Stimulated activated CD8-positive, alpha-beta memory T cell treated with anti-CD3 and anti-CD28 coated beads, Interleukin-7, amount 100 ng/mL, for 1 hour (primary cell): ENCODE measurements at places on chromosomes 3 and 15.

DNA sequence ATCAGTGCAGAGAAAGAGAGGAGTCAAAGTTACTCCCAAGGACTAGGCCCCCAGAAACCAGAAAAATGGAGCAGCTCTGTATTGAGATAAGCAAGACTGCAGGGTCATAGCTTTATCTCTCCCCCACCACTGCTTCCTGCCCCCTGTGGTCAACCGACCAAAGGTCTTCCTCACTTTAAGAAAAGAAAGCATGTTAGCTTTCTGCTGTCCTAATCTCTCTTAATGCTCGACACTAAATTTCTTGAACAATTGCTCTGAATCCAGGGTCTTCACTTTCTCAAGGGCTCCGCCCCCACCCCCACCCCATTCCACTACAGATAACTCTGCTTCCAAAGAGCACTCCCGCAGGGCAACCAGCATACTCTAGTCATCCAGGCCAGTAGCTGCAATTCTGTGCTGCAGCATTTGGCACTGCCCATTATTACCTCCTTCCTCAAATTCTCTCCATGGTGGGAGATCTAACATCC, 31.9 kb downstream of the TNIK start:
- DNase-seq, result no peak

DNA sequence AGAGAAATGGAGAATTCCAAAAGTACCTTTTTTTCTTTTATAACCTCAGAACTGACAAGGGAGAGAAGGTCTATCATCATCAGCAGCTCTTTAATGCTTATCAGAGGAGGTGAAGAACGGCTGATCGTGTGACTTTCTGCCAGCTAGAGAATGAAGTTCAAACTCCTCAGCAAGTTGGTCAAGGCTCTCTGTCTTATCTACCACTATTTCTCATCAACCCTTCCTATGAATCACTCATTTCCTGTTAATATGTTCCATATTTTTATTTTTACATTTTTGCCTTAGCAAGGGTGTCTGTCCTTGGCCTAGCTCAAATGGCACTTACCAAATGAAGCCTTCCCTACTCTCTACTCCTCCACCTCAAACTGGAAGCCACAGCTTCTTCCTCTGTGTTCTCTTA, 73.1 kb upstream of the TSPAN3 start:
- no peak for DNase-seq

DNA sequence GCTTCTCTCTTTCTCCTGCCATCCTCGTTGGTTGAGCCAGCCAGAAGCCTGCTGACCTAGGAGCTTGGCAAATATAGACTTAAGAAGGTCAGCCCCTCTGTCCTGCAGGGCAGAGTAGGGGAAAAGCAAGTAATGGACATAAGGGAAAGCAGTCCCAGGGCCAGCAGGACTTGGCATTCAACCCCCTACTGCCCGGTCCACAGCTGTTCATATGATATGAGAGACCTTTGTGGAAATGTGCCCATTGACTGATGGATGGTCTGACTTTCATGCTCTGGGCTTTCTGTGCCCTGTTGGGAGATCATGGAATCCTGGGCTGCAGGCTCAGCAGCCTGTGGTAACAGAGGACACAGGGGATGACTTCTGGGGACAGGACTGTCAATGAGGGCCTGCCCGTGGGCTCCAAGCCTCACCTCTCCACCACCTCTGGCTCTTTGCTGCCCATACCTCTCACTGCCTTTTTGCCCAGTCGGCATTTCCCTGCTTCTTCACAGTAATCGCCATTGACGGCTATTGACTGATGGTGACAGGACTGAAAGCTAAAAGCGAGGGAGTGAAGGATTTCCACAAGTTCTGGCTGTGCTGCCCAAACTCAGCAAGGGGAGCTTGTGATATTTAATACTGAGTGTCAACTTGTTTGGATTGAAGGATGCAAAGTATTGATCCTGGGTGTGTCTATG, 60.0 kb upstream of the NMNAT3 start:
- DNase-seq, result no peak

DNA sequence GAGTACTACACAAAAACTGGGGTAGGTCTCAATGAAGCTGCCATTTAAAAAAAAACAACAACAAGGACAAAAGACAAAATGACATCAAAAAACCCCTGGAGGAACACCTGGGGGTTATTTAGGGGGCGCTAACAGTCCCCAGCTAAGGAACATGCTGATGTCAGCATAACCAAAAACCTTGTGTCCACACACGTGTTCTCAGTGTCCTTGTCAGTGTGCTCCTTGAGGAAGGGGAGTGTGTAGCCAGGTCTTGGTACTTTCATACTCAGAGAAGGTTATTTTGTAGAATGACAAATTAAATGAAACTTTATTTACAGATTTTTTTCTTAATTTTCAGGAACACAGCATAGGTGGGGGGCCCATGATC, 31.2 kb upstream of the CLRN1 start:
- DNase-seq, result no peak

DNA sequence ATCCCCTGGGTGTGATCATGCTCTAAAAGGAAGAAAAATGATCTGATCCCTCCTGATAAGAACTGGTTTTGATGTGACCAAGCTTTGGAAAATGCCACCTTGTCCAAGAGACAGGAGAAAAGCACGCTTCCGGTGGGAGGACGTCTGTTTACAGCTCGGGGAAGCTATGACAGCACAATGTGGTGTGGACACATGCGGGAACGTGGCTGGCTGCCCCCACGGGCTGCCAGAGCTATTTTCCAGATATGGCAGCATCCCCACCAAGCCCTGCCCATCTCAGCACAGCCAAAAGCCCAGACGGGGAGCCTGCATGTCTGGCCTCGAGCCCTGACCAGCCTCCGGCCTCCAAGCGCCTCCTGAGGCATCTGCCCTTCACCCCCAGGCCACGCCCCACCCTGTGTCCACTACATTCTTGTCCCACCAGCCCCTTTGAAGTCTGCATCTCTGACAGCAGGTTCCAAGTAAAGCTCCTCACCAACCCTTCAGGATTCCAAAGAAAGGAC, 63.2 kb upstream of the HRH1 start:
- DNase-seq, result no peak

DNA sequence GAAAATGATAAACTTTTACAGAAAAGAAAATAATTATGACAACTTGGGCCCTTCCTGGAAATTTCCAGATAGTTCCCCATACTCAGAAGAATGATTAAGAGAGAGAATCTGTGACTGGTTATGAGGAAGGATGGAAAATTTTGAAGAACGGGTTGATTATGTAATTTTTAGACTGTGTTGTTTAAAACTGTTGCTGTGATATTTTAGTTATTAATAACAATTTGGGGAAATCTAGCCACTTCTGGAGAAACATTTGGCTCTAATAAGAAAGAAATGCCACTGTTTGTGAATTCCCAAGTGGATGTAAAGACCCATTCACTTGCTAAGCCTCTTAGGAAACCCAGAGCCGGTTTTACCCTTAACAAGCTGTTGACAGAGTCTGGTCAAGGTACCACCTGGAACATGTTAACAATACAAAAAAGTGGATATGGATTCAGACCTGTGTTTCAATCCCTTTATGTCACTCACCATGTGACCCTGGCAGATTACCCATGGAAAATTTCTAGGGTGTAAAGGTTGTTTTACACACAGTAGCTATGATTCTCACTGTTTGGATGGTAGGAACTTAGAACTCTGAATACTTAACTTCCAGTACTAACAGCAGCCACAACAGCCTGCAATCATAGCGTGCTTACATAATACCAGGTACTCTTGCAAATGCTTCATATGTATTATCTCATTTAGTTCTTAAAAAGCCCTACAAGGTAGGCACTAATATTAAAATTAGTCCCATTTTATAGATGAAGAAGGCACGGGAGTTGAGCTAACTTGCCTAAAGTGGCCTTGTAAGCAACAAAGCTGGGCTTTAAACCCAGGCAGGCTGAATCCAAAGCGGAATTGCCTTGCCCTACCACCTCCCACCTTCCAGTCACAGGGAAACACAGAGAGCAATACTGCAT, 32.0 kb downstream of the ZBTB38 start:
- no peak for DNase-seq

GRCh38 chr15:40695469-40695890, 506 bp downstream of the RAD51 start:
- no peak for DNase-seq

DNA sequence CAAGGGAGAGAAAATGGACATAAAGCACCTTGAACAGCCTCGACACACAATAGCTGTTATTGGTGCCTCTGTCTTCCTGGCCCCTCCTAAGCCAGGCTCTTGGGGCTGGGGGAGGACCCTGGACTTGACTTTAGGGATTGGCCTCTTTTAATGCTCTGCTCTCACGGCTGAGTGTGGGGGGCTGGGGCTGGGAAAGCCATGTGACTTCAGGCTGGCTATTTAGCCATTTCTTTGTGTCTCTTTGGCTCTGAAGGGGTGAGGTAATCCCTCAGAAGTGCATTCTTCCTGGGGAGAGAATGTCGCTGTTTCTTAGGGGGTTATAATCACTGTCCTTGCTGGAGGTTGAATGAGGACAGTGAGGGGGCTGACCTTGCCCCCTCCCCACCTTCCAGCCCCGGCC, 26.2 kb downstream of the MAGEF1 start:
- no peak for DNase-seq

- DNase-seq, result no peak
These were observed 54.2 kb upstream of the MCTP2 start for GRCh38 chr15:94177112-94177511.
